ENCODE measurements at places on chromosomes 3 and 15. TPM values are rescaled to one million over a fixed set of nuclear protein-coding genes. Genes with fewer than 3 reads are reported as not detected.

The FRMD5 gene
- 52.3 TPM for total RNA-seq

GRCh38 chr3:151197981-151198767 is 4.8 kb downstream of the GPR171 start:
- DNase-seq, result no peak

DNA sequence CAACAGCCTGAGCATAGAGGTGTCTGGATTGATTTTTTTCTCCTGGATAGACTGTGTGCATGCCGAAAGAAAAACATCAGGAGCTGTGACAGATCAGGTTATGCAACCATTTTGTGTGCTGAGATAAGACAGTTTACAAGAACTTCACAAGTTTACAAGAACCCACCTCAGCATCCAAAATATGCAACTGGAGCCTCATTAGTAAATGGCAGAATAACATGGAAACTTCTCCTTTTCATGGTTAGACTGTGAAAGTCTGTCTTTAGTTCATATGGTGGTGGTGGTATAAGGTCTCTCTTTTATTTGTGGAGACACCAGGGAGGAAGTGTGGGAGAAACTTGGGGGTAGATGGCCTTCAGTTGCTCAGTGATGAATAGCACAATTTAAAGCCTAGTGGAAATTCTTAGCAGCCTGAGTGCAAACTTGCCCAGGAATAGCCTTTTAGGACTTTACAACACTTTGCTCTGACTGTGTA is 3.7 kb upstream of the ZNF609 start:
- DNase-seq, result no peak

DNA sequence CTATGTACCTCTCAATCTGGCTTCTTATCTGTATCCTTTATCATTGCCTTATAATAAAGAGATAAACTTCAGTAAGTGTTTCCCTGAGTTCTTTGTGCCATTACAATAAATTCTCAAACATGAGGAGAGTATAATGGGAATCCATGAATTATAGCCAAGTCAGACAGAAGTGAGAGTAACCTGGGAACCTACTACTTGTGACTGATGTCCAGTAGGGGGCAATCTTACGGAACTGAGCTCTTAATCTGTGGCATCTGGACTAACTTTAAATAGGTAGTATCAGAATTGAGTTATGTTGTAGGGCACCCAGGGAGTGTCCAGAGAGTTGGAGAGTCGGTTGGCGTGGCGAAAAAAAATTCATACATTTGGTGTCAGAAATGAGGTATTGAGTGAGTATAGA is 542.6 kb downstream of the ZBBX start:
- DNase-seq, result no peak

DNA sequence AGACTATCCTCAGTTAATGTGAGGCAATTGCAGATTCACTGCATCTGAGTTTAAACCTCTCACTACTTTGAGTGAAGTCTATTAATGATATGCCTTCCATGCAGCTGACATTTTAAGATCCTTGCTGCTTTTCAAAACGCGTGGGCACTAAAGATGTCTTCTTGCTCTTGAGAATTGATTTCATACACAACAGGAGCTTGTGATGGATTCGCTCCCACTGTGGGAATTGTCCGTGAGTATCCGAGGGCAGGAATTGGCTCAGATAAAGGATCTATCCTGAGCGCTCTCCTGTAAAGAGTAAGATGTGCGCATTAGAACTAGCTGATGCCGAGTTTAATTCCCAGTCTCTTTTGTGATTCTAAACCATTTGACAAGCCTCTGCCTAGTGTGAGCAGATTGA is 167.9 kb downstream of the ROBO2 start:
- no peak for DNase-seq

DNA sequence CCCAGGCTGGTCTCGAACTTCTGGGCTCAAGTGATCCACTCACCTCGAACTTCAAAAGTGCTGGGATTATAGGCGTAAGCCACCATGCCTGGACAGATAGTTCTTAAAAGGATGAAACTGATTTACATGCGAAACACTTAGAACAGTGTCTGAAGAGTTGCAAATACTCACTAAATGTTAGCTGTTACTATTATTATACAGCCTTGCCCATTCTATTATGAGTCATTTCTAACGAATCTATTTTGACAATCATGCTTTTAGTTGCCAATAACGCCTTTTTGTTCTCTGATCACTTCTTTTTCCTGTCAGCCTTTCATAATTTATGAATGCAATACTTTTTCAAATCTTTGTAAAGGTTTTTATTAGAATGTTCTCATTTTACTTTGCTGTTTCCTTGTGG is 112.7 kb downstream of the SNRK start:
- DNase-seq, result no peak
